ENCODE measurements at places on chromosomes 5 and 9.
A peak's percentile ranks its signal among the peaks of the same experiment; 100 is the strongest.

- DNase-seq: peak; percentile 36
Measured at GRCh38 chr9:33506626-33507370, 17.3 kb upstream of the ANKRD18B start.

DNA sequence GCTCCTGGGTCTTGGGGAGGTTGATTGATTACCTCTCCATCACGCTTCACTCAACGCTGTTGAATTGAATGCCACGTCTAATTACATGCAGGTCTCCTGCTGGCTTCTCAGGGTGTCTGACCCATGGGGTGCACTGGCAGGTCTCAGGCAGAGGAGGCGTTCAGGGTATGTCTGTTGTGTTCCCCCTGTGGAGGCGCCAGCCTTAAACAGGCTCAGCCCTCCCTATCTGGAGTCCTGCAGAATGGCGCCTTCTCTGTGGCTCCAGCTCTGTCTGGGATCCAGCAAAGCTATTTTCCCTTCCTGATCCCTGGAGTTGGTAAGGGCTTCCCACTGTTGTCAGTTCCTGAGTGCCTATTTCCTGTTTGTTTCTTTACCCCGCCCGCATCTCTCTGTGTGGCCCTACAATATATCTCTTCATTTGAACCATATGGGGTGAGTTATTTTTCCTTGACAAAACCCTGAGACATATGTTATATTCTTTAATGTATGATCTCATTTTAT lies 150.0 kb downstream of the NTRK2 start:
- DNase-seq: no peak

GRCh38 chr9:20651939-20652338 lies 29.6 kb upstream of the MLLT3 start:
- DNase-seq: no peak

- DNase-seq: no peak
Measured at GRCh38 chr5:137997726-137998213, 35.1 kb downstream of the FAM13B start.

DNA sequence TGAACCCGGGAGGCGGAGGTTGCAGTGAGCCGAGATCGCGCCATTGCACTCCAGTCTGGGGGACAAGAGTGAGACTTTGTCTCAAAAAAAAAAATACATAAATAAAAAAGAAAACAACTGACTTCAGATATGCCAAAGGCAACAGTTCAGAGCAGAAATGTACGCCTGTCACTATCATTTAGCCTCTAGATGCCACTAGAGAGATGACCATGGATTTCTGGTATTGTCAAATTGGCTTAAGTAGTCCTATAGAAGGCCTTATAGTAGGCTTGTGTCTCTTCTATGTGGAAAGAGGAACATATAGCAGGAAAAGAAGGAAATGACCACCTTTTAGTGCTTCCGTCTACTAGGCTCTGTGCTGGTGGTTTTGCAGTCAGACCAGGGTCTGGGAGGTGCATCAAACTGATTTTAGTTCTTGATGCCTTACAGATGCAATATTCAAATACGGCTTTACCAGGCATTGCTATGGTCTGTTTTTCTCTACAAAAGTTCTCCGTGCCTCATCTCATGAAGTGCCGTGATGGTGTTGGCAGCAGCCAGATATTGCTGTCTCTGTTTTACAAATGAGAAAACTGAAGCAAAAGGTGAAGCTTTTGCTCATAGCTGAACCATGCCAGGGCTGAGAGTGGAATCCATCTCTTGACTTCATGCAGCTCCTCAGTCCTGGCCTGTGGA lies 17.2 kb downstream of the AGXT2 start:
- no peak for DNase-seq

GRCh38 chr5:1501372-1502045 lies 22.3 kb downstream of the LPCAT1 start:
- DNase-seq: no peak

DNA sequence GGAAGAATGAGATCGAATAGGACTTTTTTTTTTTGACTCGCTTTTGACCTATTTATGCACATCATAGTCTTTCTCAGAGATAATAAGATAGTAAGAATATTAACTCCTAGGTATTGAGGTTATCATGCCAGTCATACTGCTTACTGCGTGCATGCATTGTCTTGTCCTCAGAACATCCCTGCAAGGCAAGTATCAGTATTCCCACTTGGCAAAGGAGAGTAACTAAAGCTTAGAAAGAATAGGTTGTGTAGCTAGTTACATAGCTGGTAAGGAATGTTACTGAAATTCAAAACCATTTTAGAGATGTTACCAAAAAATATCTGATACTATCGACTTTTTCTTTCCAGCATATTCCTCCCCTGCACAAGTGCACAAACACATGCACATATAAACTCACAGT lies 296.1 kb upstream of the CLINT1 start:
- no peak for DNase-seq

GRCh38 chr5:6859023-6859422 lies 145.8 kb downstream of the TENT4A start:
- DNase-seq: no peak

- DNase-seq: no peak
Measured at GRCh38 chr5:68740226-68740910, 353.4 kb upstream of the SLC30A5 start.

- no peak for DNase-seq
Measured at GRCh38 chr5:7816535-7816901, 34.4 kb downstream of the CFAP90 start.

DNA sequence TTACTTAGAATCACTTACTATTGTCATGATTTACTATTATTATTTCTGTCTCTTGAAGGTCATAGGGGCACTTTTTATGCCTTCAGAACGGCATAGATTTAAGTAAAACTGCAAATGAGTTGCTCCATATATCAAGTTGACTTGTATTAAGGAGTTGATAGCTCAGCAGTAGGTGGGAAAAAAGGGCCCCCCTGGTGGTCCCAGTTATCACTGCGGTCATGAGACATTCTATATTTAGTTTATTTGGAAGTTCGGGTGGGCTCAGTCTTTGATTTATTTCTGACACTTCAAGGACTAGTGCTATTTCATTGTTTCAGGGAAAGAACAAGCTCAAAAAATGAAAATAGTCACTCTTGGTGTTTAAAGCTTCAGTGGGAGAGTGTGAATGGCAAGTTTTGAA lies 159.3 kb downstream of the SLC24A2 start:
- DNase-seq: no peak

DNA sequence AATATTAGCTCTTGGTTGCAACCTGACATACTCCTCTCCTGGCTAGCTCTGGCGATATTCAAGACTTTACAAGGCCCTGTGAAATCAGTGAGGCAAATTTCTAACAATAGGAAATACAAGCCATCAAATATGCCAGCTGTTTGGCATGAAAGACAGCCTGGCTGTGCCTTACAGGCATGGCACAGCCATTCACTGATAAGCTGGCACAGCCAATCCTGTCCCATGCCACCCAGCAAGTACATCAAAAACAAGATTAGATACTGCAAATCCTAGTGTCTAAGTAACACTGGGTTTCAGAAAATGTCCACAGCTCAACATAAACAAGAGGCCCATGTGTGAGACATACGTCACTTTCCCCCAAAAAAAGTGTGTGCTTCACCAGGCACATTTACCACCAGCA lies 1045.8 kb upstream of the DMAC1 start:
- no peak for DNase-seq

DNA sequence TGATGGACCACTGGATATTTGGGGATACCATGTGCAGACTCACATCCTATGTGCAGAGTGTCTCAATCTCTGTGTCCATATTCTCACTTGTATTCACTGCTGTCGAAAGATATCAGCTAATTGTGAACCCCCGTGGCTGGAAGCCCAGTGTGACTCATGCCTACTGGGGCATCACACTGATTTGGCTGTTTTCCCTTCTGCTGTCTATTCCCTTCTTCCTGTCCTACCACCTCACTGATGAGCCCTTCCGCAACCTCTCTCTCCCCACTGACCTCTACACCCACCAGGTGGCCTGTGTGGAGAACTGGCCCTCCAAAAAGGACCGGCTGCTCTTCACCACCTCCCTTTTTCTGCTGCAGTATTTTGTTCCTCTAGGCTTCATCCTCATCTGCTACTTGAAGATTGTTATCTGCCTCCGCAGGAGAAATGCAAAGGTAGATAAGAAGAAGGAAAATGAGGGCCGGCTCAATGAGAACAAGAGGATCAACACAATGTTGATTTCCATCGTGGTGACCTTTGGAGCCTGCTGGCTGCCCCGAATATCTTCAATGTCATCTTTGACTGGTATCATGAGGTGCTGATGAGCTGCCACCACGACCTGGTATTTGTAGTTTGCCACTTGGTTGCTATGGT lies 54.5 kb upstream of the HNRNPA0 start:
- no peak for DNase-seq

GRCh38 chr5:172149073-172149472 lies 39.0 kb downstream of the STK10 start:
- DNase-seq: peak; percentile 70

DNA sequence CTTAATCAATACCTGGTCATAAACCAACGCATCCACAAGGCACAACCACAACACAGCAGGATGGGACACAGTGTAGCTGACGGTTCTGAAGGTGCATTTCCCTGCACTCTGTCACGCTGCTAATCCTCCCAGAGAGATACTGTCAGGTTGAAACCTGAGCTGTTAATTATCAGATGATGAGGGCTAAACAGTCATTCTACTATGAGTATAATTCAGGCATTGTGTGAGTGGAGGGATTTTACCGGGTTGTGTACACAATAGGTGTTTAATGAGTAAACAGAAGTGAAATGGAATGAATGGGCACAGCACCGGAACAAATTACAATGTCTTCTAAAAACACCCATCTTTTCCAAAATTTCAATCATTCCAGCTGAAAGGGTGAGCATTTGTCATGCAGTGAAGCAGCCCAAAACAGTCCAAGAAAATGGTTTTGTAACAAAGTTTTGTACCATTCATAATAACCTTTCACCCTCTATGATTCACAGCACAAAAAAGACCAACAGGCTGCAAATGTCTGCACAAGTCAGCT lies 71.5 kb downstream of the ABCA1 start:
- DNase-seq: no peak

- no peak for DNase-seq
Measured at GRCh38 chr5:171837522-171837921, 51.9 kb downstream of the SMIM23 start.

GRCh38 chr9:137619240-137620047 lies 639 bp downstream of the EHMT1 start:
- peak; percentile 70 for DNase-seq

GRCh38 chr9:123807251-123807650 lies 122.7 kb downstream of the DENND1A start:
- DNase-seq: no peak

GRCh38 chr5:90645024-90645610 lies 86.5 kb downstream of the ADGRV1 start:
- no peak for DNase-seq

GRCh38 chr5:74040065-74040551 lies 414.1 kb downstream of the ARHGEF28 start:
- no peak for DNase-seq

GRCh38 chr9:123948286-123948685 lies 18.4 kb upstream of the DENND1A start:
- DNase-seq: no peak

DNA sequence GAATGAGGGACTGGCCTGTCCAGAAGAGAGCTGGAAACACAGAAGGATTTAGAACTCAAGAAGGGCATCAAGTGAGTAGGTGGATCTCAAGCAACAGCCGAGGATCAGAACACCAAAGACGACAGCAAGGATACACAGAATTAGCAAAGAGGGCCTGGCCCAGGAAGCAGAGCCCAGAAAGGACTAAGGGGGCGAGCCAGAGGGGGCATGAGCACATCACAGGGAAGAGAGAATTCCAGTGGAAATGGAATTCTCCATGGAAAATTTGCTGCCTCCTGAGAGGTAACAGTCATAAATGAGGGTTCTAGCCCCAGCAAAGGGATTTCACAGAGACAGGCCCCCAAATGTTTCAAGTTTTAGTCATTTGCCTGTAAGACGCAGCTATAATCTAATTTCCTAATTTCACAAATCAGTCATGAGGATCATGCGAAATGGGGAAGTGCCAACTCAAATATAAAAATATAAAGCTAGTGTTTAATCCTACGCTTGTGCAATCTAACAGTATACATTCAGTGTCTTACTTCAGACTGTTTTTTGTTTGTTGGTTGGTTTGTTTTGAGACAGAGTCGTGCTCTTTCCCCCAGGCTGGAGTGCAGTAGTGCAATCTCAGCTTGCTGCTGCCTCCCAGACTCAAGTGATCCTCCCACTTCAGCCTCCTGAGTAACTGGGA lies 46.7 kb downstream of the FNBP1 start:
- no peak for DNase-seq

DNA sequence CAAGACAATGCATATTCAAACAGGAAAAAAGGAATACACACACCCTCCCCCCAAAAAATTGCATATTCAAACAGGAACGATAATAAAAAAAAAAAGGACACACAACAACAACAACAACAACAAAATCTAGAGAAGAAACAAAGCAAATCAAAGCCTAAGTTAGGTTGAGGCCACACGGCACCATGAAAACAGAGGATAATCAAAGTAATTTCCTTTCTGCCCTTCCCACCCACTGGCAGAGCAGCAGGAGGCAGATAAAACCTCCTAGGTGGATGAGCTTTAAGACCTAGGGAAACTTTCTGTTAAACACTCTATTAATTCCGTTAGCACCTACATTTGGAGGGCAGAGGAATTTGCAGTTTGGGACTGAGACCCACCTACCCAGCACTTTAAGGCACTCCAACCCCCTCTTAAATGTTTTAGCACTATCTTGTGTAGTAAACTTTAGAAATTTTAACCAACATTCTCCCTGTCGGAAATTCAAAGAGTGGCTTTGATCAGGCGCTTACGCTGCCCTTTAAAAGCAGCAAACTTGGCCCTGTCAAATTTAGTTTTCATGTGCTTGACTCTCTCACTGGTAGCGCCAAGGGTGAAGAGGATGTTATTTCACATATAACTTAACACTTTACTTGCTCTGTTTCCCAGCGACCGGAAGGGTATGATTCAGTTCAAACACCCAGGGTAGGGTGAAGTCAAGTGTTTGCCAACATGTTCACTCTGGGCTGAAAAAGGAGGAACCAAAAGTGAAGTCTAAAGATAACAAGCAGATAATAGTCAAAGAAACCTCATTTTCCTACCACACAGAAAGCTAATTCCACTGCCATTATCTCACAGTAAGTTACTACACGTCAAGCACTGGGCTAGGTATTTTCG lies 9.2 kb downstream of the ENC1 start:
- no peak for DNase-seq

DNA sequence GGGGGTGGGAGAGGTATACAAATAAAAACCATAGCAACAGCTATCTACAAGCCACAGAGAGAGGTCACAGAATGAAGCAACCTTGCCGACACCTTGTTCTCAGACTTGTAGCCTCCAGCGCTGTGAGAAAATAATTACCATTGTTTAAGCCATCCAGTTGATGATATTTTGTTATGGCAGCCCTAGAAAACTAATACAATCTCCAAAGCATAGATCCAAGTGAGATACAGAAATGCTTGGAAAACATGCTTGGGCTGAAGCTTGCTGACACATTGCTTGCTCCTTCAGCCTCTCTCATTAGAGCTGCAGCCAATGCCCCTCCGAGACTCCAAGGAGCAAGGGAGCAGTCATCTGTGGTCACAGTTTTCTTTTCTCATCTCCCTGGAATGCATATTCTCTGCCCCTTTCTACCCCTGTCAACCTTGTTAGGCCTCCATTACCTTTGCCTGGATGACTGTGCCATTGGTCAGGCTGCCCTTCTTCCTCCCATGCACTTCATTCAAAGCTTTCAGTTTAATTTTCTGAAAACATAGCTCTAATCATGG lies 401.4 kb upstream of the KLF4 start:
- no peak for DNase-seq
